ENCODE measurements at places on chromosomes 1 and 21. TPM values are rescaled to one million over a fixed set of nuclear protein-coding genes. Genes with fewer than 3 reads are reported as not detected.

LDLRAD1 gene
- total RNA-seq: not detected

TPTE gene
- total RNA-seq: not detected

PTAFR gene
- total RNA-seq: 1.8 TPM

SLC19A2 gene
- 11.0 TPM for total RNA-seq

OR2AK2 gene
- total RNA-seq: 0.33 TPM

NUP210L gene
- under 0.01 TPM for total RNA-seq

CD244 gene
- total RNA-seq: not detected

F5 gene
- total RNA-seq: not detected

ATP6V1G3 gene
- total RNA-seq: not detected

CDK18 gene
- total RNA-seq: 28.6 TPM

CFHR3 gene
- not detected for total RNA-seq

CELA2A gene
- total RNA-seq: not detected

OR2T33 gene
- total RNA-seq: not detected

SDHB gene
- 169 TPM for total RNA-seq

AGMAT gene
- 0.45 TPM for total RNA-seq

SASS6 gene
- 2.8 TPM for total RNA-seq

LCE6A gene
- not detected for total RNA-seq

OLIG2 gene
- not detected for total RNA-seq

GUCA2A gene
- total RNA-seq: not detected
